MG63 (cell line): ENCODE measurements at places on chromosomes 16 and 17.

GRCh38 chr16:78705694-78706093 lies 606.2 kb downstream of the WWOX start:
- no peak for DNase-seq

DNA sequence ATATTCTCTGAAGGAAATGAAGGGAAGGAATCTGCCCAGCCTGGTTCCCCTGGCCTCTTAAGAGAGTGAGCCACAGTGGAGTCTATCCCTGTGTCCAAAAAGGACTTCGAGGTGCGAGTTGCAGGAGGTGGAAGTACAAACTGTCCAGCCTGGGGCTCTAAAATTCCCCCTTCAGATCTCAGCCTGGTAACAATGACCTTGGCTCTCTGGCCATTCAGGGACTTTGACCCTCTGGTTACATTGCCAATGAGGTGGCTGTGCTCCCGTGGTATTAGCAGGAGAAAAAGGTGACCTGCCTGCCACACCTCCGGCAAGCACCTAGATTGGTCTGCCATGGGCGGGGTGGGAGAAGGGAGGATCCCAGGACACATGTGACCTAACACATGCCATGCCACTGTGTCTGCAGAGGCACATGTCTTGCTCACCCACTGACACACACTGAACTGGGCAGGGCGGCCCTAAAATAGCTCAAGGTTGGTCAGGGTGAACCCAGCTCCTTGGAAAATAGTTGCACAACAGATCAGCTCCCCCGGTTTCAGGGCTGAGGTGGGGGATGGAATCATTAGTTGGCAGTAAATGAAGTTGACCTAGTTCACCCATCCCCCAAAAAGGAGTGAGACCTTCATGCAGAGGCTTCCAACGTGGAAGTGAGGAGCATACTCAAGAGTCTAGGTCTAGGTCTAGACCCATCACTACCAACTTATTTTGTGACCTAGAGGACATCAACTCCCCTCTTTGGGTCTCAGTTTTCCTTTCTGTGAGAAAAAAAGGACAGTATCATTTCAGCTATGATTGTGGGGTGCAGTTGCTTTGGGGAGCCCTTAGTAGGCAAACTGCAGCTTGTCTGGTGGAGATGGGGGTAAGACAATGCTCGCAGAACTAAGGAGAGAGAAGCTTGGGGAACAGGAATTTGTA lies 2.2 kb downstream of the NR1D1 start:
- DNase-seq, result peak; percentile 28

DNA sequence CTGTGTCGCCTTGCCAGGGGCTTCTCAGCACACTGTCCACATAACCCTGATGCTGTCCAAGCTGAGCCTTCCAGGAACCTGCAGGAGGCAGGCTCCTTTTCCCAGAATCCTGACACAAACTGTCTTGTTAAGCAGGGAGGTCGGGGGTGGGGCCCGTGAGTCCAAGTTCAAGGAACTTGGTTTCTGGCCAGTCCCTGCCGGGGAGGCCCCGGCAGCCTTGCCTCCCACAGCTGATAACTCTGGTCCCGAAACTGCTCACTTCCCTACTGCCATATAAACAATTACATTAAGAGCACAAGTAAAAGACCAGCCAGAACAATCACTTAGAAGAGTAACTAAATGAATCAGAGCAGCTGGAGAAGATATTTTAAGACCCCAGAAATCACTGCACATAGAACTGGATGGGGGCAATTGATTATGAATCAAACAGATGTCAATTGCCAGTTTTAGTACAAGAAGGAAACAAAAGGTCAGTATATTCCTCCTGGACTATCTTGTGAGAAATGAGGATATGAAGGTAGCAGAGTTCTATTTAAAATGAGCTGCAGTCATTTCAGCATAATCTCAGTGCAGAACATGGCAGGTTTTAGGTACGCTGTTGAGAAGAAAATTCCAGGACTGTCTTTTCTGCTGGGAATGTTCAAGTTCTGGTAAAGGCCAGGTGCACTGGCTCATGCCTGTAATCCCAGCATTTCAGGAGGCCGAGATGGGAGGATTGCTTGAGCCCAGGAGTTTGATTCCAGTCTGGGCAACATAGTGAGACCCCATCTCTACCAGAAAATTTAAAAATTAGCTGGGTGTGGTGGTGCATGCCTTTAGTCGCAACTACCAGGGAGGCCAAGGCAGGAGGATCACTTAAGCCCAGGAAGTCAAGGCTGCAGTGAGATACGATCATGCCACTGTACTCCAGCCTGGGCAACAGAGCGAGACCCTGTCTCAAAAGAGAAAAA lies 169.8 kb downstream of the PITPNC1 start:
- DNase-seq, result peak; percentile 18

DNA sequence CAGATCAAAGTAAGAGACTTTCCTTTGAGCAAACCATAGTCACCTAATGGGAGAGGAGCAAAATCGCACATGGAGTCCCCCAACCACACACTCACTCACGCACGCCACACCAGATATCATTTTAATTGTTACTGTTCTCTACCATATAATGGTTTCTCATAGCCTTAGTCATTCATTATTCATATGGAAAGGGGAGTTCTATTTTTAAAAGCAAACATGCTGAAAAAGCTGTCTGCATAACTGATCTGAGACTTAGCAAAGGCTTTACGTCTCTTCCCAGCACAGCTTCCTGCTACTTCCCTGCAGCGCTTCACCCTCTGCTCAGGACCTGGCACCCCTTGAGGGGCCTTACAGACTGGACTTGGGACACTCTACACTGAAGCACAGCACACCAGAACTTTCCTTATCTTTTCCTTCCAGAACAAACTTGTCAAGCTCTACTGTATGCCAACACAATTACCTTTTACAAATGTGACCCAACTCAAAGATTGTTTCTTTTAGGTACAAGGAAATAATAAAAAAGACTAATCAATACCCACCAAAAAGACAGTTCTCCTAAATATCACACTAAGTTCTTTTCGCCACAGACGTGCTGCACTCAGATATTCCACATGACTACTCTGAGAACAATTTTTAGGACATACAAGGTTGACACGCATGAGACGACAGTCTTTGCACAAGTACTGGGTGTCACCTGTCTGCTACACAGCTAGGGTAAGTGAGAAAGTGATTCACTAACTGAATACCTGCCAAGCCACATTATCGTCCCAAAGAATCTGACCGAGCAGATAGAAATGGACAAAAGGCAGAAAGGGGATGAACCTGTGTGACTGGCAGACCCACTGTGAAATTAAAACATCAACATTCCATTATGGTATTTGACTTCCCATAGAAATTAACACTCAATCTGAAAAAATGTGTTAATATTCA lies 21.5 kb downstream of the SRP68 start:
- DNase-seq, result no peak

DNA sequence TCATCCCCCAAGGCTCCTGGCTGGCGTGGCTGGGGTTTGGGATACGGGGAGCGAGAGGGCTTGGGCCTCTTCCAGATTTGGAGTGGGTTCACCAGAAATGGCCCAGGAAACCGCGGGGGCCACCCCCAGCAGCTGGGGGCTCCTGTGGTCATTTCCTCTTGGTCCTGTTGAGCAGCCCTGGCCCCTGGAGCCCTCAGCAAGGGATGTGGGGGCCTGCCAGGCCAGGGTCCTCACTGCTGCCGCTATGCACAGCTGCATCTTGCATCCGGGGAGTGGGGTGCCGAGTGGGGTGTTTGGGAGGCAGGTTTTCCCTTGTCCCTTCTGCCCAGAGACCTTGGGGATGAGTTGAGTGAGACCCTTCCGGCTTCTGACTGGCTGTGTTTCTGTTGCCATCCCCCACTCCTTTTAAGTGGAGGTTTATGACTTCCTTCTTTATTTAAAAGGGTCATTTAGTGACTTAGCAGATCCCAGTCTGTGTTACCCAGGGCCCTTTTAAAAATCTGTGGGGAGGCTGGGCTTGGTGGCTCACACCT lies 319.8 kb downstream of the SEC14L1 start:
- no peak for DNase-seq

DNA sequence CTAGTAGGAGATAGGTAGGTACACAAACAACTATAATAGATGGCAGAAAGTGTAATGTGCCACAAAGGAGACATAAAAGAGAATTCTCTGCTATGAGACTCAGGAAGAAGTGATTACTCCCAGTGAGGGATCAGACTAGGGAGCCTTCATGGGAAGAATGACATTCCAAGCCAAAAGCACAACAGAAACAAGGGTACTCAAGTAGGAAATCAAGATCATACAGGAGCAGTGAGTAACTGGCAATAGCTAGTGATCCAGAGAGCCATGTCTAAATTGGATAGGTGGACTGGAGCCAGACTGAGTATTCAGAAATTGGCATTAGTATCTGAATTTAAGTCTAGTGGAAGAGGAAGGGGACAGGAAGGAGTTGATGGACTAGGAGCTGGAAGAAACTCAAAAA lies 10.7 kb downstream of the RFFL start:
- no peak for DNase-seq

GRCh38 chr17:76452127-76452659 lies 759 bp downstream of the UBE2O start:
- no peak for DNase-seq

DNA sequence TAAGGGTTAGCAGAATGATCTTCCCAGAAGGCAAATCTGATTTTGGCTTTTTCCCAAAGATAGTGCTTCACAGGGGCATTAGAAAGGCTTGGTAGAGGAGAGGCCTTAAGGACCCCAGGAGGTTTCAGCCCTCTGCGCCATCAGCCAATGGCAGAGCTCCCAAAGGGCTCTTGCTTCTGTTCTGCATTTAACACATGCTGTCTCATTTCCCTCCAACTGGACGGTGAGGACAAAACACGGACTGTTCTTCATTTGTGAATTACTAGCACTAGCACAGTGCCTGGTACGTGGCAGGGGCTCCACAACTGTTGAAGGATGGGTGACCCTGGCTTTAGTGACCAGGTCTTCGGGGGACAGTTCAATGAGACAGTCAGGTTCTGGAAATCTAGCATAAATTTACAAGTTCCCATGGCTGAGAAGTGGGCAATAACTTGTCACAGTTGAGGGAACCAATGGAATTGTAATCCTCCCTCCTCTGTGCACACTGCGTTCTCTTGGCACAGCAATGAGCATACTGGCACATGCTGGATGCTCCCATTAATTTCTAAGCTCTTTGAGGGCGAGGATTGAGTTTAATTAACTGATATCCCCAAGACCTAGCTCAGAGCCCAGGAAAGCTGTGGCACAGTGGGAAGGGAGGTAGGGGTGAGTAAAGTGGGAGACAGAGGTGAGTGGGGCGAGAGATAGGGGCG lies 45.4 kb downstream of the COG7 start:
- no peak for DNase-seq

- peak; percentile 91 for DNase-seq
Observed at GRCh38 chr16:2838928-2839327, 8.8 kb downstream of the ZG16B start.

- no peak for DNase-seq
Observed at GRCh38 chr17:75688209-75688825, 21.2 kb downstream of the SAP30BP start.

DNA sequence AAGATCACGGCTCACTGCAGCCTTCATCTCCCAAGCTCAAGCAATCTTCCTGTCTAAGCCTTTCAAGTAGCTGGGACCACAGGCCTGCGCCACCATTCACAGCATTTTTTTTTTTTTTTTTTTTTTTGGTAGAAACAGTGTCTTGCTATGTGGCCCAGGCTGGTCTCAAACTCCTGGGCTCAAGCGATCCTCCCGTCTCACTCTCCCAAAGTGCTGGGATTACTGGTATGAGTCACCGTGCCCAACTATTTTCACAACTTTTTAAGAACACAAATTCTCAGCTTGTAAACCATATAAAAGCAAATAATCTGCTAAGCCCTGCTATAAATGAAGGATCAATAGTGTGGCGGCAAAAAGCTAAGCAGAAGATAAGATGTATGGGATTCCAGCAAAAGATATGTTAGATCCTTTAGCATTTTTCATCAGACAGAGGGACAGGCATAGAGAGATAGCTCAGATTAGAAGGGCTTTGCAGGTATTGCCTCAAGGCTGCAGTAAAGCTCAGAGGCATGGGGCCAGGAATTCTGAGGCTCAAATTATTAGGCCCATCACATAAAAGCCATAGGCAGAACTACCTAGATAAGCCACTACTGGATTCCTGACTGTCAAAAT lies 55.1 kb downstream of the EMP2 start:
- DNase-seq, result no peak

GRCh38 chr17:33506889-33507650 lies 214.0 kb upstream of the ASIC2 start:
- DNase-seq, result no peak

DNA sequence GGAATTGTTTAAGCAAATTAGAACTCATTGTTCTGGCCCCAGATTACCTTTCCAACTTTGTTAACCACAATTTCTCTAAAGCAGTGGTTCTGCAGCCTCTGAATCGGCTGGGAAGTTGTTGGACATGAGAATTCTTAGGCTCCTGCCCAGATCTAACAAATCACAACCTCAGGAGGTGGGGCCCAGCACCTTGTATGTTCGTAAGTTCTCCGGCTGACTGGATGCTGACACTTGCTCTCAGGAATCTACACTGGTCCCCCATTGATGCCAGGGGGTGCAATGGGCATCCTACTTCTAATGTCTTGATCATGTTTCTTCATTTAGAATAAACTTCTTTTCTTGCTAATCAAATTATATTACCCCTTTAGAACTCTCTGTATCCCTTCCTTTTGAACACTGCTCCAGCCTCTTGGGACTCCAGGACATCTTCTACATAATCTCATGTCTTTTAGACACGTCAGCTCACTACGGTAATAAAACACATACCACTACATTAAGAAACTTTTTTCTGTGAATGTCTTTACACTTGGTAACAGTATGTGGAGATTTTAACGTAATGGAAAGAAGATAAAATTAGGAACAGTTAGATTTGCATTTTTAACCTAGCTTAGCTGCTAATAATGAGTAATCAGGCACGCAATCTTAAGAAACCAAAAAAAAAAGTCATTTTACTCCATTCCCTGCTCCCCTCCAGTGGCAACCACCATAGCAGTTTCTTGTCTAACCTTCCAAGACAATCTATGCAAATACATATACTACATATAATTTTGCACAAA lies 143.2 kb downstream of the ITFG1 start:
- no peak for DNase-seq

DNA sequence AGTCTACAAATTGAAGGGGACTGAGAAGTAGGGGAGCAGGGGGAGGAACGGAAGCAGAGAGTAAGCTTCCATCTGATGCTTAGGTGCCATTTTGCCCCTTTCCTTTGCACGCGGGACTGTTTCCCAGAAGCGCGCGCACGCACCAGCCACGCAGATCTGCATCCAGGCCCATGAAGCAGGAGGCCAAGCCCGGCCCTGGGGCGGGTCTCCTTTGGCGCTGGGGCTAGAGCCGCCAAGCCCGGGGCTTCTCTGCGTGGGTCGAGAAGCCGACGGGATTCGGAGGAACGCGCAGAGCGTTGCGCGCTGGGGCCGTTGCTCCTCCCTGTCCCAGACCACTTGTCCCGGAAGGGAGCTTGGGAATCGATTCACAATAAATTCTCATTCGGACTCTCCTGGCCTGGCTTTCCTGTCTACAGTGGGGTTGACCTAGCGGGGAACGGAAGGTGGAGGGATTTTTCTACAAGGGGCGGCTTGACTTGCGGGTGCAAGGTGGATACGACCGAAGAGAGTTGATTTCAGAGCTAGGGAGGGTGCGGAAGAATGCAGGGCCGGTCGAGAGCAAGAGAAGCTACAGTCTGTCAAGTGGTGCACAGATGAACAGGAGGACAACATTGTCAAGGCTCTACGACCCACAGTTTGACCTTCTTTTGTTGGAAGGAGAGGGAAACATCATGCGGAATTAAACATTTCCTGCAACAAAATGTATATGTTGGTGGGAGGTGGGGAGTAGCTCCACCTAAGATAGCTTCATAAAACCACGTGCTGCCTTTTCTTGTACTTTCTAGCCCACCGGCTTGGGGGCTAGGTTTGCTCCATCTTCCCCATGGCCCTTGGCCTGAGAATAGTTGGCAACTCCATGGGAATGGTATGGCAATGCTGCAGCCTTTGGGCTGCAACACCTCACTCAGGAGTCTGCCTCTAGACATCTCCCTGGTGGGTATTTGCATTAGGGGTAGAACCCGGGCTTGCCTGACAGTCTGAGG lies 4.5 kb downstream of the HOXB9 start:
- no peak for DNase-seq
